Body of pancreas (tissue), 4 donors: ENCODE measurements at places on chromosomes 12 and 14.

- DNase-seq = no peak
Measured at GRCh38 chr14:96938946-96939345, 141.8 kb downstream of the VRK1 start.

DNA sequence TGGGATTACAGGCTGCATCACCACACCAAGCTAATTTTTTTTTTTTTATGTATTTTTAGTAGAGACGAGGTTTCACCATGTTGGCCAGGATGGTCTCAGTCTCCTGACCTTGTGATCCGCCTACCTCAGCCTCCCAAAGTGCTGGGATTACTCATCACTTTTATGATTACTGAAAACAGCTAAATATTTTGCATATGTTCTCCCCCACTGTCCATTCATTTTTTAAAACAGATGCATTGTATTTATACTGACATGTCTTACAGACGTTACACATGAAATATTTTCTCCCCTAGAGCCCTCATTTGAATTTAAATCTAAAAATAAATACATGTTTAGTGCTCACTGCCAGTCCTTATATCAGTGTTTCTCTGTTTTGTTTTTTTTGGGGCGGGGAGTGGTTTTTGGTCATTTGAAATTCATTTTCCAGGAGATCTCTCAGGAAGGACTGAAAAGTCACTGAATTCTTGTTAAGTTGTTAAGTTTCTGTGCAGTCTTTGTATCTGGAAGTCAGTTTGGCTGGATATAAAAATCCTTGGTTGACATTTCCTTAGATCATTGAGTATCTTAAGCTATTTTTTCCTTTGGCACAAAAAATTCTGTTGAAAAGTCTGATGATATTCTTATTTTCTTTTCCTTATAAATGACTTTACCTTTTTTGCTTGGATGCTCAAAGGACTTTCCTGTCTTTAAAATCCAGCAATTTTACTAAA is 9.4 kb downstream of the FBXO21 start:
- DNase-seq = no peak

DNA sequence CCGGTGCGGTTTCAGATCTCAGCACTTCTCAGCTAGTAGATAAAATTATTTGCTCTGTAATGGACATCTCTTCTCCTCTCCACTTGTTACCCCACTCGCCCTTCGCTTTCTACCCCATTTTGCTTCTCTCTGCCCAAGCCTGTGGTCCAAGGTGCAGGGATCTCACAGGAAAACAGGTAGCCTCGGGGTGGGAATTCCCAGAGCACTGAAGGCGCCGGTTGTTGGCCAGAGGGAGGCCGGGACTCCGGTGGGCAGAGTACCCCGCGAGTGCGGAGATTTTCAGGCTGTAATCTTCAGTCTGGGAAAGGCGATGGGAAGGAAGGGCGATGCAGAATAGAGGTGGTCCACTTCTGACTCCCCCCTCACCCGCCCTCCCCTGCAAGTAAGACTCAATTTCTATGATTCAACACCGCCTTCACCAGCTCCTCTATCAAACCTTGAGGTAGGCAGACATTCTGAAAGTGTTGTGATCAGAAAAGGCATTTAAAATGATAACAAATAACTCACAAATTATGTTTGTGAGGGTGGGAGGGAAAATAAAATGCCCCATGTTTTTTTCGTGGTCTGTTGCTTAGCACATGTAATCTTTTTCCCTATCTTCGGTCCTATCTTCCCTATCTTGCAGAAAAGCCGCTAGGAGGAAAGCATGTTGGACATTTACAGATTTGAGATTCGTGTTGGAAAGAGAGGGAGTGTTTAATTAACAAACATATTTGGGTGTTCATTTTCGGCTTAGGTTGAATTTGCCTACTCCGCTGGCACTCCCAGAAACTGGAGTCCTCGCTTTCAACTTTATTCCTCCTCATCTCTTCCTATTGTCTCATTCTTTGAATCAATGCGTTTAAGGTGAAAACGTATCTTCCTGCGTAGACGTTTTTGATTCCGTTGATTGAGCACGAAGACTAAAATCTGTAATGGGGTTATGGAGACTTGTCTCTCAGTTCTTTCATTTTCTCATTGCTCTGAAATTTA is 8.5 kb downstream of the FOXG1 start:
- DNase-seq = no peak

DNA sequence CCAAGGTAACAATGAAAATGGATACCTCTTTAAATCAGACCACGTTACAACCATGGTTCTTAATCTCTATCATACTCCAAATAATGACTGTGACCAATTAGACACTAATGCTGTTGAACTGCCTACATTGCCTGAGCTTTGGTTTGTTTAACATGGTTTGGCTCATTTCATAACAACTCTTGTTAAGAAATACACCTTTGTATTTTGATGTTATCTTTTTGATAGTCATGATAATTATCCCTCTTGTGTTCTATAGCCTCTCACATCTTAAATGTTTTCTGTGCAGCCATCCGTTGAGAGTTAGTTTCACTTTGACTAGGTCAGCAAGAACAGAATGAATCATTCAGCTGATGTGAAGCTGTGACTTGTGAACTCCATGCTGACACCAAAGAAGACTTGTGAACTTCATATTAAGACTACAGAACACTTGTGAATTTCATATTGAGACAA is 75.5 kb upstream of the RERGL start:
- DNase-seq = no peak

DNA sequence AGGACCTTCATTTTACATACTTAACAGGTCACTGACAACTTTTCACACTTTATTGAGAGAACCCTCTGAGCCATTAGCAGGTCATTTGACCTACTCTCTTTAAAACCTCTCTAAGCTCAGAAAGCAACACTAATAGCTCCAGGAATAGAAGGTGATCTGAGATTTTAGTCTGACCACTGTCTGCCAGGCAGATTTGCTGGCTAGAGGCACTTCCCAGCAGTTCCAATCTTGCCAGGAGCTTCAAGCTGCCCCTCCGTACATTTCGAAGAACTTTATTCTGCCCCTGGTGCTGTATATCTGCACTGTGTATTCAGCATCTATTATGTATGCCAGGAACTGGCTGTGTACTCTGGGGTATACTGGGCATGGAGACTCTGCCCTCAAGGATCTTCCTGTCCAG is 56.3 kb downstream of the GPHB5 start:
- DNase-seq = no peak

DNA sequence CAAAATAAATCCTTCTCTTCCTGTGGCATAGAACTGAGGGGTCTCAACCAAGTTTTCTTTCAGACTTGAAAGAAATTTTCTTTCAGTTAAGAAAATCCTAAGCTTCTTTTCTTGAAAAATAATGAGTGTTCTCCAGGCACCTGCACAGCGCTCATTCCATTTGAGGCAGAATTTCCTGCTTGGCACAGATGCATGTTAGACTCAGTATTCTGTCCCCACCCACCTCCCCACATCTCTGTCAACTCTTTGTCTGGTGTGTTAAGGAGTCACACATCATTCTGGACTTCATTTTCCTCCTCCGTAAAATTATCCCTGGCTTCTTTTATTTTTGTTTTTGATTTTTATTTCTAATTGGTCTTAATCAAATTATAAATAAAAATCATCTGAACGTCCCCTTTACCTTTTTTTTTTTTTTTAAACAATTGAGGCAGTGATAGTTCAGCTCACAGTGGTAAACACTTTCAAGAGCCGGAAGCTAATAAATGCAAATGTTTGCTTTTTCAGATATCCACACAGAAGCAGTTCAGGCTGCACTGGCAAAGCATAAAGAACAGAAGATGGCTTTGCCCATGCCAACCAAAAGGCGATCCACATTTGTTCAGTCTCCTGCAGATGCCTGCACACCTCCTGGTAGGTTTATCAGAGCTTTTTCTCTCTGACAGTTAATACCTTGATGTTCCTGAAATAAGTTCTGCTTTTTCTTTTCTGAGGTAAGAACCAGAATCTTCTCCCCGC is 104.0 kb upstream of the ATF1 start:
- DNase-seq = no peak

- no peak for DNase-seq
Measured at GRCh38 chr12:119322301-119322723, 12.2 kb upstream of the CCDC60 start.

GRCh38 chr14:59320763-59321625 is 132.5 kb downstream of the DAAM1 start:
- no peak for DNase-seq
